ENCODE measurements at places on chromosomes 7 and 10. TPM values are rescaled to one million over a fixed set of nuclear protein-coding genes. Genes with fewer than 3 reads are reported as not detected.

DNA sequence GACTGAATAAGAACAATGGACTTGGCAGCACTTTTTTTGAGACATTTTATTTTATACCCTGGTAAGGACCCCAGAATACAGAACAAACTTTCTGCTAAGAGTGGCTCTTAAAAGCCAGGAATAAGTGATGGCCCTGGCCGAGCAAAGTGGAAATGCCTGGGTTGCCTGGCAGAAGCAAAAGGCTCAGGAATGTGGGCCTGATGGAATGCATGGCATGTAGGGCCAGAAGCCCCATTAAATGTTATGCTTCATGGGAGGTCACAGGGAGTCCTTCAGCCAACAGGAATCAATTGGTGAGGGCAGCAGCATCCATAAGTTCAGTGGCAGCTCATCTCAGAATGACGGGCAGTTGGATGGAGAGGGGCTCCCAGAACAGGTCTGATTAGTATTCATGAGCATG lies 301.5 kb upstream of the CACNA2D1 start:
- no peaks in the 10 kb centered on the region for H3K36me3 ChIP-seq
- no peak overlapping the region for H3K27ac ChIP-seq
- H3K27me3 ChIP-seq = no peaks in the 10 kb centered on the region
- no peak overlapping the region for H3K4me3 ChIP-seq
- no peak for DNase-seq
- no peaks in the 10 kb centered on the region for H3K4me1 ChIP-seq

- H3K27me3 ChIP-seq = peaks cover 13% of the 10 kb centered on the region
- no peaks in the 10 kb centered on the region for H3K4me1 ChIP-seq
- H3K4me3 ChIP-seq = no peak overlapping the region
- no peaks in the 10 kb centered on the region for H3K36me3 ChIP-seq
- DNase-seq = no peak
- no peak overlapping the region for H3K27ac ChIP-seq
Observed at GRCh38 chr7:35530124-35531109, 164.5 kb downstream of the HERPUD2 start.

DNA sequence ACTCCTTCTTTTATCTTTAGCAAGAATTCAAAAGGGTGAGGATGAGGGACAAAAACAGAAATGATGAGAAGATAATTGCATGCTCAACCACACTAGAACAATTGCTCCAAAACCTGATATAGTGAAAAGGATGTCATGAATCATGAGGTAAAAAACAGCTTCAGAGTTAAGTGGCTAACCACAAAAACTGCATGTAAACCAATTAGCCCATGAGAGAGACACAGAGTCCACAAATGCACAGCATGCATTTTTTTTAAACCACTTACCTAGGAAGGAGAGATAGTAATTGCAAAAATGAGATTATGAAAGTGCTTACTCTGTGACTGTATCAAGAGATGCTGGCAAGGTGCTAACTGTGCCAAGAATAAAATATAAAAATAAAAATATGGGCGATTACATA lies 132.9 kb downstream of the MBL2 start:
- H3K4me3 ChIP-seq = no peak overlapping the region
- H3K4me1 ChIP-seq = no peaks in the 10 kb centered on the region
- H3K36me3 ChIP-seq = no peaks in the 10 kb centered on the region
- no peak overlapping the region for H3K27ac ChIP-seq

DNA sequence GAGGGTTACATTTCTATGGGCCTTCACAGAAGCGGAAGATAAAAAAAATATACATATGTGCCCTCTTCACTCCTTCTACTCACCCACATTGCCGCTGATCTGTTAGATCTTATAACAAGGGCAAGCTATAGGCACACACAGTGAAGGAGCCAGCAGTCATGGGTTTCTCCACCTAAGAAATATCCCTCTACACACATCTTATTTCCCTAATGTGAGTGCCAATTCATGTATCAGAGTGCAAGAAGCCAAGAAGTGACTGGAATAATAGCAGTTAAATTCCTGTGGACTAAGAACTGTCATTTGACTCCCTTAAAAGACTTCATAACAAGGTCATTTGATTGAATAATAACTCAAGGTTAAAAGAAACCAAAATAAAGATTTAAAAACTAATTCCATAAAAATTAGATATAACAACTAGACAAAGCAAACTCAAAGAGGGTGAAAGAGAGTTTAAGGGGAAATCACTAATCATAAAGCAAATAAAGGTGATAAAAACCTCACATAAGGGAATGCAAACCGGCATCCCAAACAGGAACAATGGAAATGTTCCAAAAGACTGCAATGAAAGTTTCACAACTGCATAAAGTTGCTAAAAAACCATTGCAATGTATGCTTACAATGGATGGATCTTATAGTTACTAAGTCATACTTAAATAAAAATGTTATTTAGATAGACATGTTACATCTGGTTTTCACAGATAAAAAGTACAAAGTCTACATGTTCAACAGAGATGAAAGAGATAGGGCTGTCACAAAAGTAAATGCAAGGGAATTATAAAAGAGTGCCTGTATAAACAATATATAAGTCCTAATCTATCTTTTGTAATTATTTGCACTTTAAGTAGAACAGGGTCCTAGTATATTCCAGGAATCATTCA lies 42.8 kb downstream of the ARHGAP21 start:
- H3K27ac ChIP-seq = no peak overlapping the region
- H3K27me3 ChIP-seq = no peaks in the 10 kb centered on the region
- no peak for DNase-seq
- H3K4me1 ChIP-seq = peaks cover 2% of the 10 kb centered on the region

- DNase-seq = peak; percentile 86
- H3K4me1 ChIP-seq = peaks cover 16% of the 10 kb centered on the region
- H3K4me3 ChIP-seq = peak overlapping the region; percentile 76
Observed at GRCh38 chr10:27252267-27253000, 11.8 kb upstream of the ACBD5 start.

GPR141 gene
- not detected for total RNA-seq

DNA sequence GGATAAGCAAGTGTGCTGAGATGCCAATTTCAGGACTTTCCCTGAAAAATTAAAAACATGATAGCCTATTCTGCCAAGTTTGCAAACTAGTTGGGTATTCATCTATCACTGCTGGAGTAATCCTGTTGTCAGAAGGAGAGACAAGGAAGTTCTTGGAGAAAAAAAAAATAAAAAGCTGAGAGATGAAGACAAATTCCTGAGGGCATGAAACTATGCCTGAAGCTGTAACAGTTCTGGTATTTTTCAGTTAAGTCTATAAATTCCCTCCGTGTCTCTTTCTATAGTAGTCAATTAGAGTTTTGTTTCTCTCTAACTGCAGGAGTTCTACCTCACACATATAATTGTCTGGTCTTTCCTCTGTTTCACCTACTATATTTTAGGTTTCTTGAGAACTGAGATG lies 95.7 kb downstream of the DGKB start:
- no peaks in the 10 kb centered on the region for H3K4me1 ChIP-seq
- no peak overlapping the region for H3K27ac ChIP-seq
- no peaks in the 10 kb centered on the region for H3K27me3 ChIP-seq
- no peak for DNase-seq
- no peak overlapping the region for H3K4me3 ChIP-seq

GRCh38 chr10:133174689-133175263 lies 14.8 kb downstream of the KNDC1 start:
- peaks cover 6% of the 10 kb centered on the region for H3K36me3 ChIP-seq
- H3K4me1 ChIP-seq = no peaks in the 10 kb centered on the region
- DNase-seq = no peak
- no peak overlapping the region for H3K27ac ChIP-seq

DNA sequence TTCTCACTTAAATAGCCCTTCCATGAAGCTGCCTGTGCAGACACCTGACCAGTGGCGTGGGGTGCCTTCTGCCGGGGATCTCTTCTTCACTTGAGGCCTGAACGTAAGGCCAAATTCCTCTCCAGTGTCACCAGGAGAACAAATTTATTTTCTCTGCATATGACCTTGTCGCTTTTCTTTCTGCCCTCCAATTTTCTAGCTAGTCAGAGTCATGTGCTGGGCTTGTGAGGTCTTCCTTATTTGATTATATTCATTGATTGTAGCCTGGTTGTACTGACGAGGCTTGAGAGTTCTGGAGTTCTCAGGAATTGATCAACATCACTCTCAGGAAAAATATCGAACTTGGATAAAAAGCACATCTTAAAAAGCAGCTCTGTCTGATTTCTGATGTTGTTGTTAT lies 255.7 kb downstream of the BUB3 start:
- no peak overlapping the region for H3K27ac ChIP-seq
- DNase-seq = no peak
- H3K36me3 ChIP-seq = no peaks in the 10 kb centered on the region
- H3K4me1 ChIP-seq = no peaks in the 10 kb centered on the region

DNA sequence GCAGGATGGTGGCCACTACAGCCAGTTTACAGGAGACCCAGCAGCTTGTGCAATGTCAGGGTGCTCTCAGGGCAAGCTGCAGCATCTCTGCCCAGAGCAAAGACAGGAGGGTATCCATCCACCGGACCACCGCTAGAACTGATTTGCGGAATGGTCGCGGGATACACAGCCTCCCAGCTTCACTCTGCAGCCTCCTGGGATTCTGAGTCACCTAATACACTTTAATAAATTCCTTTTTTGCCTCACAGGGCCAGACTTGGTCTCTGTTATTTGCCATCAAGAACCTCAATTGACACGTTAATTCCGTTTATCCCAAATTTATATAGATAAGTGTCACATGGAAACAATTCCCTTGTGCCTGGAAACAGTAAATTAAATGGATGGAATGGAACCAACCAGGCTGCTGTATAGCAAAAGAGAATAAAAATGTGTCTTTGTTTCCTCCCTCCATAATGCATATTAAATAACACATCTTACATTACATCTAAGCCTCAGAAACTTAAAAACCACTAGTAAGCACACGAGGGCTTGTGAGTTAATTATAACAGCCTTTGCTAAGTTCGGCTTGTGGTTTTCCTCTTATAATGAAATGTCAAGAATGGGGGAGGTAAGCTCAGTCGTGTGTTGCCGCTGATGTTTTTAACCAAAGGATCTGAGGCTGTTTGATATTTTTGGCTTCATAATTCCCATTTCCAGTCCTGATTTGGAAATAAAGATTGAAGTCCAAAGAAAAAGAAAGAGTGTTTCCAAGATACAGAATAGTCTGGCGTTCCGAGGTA lies 52.1 kb downstream of the ADRB1 start:
- H3K36me3 ChIP-seq = peaks cover 6% of the 10 kb centered on the region
- peak overlapping the region; percentile 3 for H3K27ac ChIP-seq
- H3K4me3 ChIP-seq = peak overlapping the region; percentile 19
- peaks cover 15% of the 10 kb centered on the region for H3K27me3 ChIP-seq
- DNase-seq = no peak

CALML3 gene
- not detected for total RNA-seq

- peaks cover 31% of the 10 kb centered on the region for H3K4me1 ChIP-seq
- no peaks in the 10 kb centered on the region for H3K27me3 ChIP-seq
- peaks cover 13% of the 10 kb centered on the region for H3K36me3 ChIP-seq
- DNase-seq = peak; percentile 78
- H3K4me3 ChIP-seq = peak overlapping the region; percentile 66
Observed at GRCh38 chr10:97796651-97797050, 24.9 kb upstream of the SFRP5 start.

C7orf33 gene
- total RNA-seq = not detected

ZNF804B gene
- total RNA-seq = not detected

DNA sequence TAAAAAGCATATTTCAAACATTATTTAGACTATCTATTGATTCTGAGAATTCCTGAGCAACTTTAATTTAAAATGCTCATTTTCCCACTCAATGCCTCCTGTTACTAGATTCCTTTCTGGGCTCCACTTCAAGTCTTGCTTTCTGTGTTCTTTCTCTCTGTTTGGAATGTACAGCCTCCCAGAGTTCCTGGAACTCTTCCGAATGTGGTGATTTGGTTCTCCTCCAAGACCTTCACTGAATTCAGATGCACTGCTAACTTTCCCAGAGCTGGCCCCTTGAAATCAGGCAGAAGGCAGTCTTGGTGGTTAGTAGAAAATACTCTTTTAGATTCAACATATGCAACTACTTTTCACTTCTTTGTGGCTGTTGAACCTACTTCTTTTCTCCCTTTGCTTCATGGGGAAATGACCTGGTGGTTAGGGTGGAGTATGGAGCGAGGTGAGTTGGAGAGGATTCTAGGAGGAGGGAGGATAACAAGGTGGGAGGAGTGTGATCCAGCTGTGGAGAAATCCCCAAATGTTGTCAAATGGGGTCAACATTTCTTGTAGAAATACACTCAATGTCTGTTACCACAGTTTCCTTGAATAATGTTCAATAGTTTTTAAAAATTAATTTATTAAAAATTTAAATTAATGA lies 27.9 kb upstream of the CCDC7 start:
- H3K27ac ChIP-seq = no peak overlapping the region
- H3K4me3 ChIP-seq = no peak overlapping the region
- no peaks in the 10 kb centered on the region for H3K27me3 ChIP-seq
- H3K36me3 ChIP-seq = no peaks in the 10 kb centered on the region

DNA sequence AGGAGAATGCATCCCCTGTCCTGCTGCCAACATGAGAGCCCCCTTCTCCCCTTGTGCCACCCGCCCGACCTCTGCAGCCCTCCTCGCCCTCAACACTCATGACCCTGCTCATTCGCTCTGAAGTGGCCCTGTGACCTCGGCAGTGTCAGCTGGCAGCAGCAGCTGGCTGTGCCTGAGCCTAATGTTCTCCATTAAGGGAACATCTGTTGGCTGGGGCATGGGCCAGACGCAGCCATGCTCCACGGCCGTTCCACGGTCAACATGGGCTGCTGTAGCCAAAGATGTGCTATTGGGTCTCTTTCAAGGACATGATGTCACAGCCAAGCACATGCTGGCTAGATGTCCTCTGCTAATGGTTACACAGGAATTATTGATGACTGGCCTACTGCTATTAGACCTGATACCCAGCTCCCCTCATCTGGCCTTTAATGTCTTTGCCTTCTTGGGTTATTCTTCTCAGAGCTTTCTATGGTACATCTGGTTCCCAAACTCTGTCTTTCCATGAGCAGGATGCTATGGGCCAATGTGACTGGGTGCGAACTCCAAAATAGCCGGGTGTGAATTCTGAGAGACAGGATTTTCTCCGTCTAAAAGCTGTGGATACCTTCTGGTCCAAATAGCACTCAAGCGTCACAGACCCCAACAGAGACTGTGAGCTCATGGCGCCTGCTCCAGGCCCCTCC lies 22.4 kb downstream of the ADCYAP1R1 start:
- H3K4me1 ChIP-seq = no peaks in the 10 kb centered on the region
- no peak for DNase-seq
- no peaks in the 10 kb centered on the region for H3K36me3 ChIP-seq
- H3K27ac ChIP-seq = no peak overlapping the region

NPC1L1 gene
- not detected for total RNA-seq

GRCh38 chr10:11242443-11243387 lies 225.0 kb downstream of the CELF2 start:
- H3K4me1 ChIP-seq = peaks cover 57% of the 10 kb centered on the region
- no peak for DNase-seq
- H3K36me3 ChIP-seq = peaks cover 33% of the 10 kb centered on the region

All from activated CD8-positive, alpha-beta memory T cell treated with anti-CD3 and anti-CD28 coated beads, Interleukin-2, amount 10 ng/mL, durations not matched to agents 7 days and 5 days (primary cell).